Esophagus squamous epithelium (tissue), 5 donors: ENCODE measurements at places on chromosomes 5 and 9.

DNA sequence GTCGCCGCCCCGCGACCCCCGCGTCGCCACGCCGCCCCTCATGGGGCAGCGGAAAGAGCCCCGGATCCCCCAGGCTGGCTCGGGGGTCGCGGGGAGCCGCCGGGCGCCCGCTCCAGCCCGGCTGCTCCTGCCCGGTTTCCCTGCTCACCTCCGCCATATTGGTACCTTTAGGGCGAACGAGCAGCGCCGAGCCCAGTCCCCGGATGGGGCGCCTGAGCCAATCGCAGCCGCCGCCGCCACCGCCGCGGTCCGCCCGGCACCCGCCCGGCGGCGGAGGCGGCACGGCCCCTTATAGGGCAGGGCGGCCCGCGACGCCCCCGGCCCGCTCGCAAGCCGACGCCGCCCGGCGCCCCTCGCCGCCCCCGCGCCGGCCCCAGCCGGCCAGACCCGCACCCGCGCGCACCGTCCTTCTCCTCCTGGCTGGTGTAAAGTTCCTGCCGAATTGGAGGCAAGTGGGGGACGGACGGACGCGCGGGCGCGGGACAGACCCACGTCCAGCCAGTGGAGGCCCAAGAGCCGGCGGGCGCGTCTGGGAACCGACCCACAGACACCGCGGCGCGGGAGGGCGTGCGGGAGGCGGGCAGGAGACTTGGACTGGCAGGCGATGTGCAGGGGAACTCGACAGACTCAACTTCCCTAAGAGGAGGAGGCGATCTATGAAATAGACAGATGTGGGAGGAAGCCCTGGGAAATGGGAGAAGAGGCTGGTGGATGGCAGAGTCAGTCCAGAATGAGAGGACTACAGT is at the start of gene MIER3:
Gene MIER3, minus strand, starts transcription at position 178 of the 746 bp plus-strand sequence. Its CDS starts 21 bp downstream, at position 157.
- no peak for DNase-seq

GRCh38 chr5:1801967-1802295 is 724 bp downstream of the NDUFS6 start:
- no peak for DNase-seq

DNA sequence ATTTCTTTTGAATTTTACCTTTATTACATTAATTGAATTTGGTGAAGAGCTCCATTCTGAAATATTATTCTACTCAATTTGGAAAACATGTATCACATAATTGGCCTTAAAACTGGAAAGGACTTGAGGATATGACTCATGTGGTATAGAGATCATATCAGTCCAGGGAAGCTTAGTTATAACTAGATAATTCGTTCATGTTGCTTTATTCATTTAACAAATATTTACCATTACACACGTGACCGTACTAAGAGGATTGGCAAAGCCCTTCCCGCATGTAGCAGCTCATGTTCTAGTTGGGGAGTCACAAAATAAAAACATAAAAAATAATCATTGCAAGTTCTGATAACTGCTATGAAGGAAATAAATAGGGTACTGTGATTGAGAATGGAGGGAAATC is 1816.5 kb downstream of the MAT2B start:
- no peak for DNase-seq

DNA sequence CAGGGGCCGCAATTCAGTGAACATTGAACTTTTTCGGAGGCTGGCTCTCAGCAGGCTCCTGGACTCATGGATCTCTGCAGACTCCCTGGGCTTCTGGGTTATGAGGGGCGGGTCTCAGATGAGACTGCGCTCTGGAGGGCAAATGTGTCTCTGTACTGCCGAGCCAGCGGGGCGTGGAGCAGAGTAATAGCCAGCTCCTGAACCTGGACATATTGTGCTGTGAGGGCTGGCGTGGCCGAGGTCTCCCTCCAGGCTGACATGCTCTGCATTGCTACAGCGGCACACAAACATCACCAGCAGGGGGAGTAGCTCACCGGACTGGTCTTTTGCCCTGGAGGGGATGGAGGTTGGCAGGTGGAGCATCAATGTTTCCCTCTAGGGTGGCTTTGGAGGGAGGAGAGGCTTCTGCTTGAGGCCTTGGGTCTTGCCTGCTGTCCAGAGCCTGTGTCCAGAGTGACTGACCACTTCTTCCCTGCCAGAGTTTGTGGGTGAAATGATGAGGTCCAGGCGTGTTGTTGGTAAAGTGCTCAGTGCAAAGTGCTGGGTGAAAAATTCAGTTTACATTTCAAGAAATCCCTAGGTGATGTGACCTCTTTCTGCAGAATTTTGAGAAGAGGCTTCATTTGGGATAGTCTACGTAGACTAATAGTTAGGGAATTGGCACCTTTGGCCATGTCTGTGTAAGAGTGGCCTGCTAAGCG is 10.9 kb upstream of the GADD45G start:
- no peak for DNase-seq

GRCh38 chr5:15620501-15620900 is 120.5 kb downstream of the FBXL7 start:
- no peak for DNase-seq

DNA sequence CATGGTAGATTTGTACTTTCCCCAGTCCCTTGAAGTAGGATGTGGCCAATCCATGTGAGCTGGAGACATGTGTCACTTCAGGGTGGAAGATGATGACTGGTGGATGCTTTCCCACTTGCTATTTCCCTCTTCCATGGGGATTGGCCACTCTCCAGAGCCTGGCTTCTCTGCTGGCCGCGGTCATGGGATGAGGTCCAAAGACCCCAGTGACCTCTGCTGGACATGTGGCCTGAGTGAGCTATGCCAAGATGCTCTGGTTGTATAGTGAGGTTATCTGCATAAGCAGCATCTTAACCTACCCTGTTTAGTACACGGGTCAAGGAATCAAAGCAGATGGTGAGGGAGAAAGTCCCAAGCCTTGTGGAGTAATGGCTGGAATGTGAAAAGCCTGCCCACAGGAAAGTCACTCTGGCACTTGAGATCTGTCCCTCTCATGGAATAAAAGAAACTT is 47.1 kb downstream of the SH3PXD2B start:
- DNase-seq, result no peak
